ENCODE measurements at places on chromosomes 12 and 14.

DNA sequence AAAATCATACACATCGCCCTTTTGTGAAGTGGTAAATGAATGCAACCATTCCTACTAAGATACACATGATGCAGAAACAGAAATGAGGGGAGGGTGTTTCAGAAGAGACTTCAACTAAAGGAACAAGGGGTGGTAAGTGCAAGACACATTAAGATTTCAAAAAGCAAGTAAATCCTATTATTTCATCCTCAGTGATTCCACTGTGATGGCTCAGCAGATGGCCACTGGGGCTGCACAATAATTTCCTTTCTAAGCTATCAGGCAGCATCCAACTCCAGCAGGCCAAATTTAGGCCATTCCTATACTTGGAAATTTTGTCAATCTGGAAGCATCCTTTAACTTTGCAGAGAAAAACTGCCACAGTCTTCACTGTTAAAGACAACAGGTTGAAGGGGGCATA, 272.4 kb downstream of the NELL2 start:
- DNase-seq = no peak

DNA sequence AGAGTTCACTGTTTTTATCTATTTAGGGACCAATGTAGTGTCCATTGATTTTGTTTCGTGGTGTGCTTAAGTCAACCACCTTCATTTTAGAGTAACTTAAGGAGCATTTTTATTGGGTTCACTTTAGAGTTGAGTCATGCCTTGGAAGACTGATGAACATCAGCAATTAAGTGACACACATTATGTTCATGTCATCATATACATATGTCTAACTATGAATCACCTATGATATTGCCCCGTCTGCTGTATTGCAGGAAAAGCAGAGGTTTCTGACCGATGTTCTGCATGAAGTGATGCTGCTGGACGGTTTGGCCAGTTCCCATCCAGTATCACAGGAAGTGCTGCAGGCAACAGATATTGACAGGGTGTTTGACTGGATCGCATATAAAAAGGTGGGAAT, 227.1 kb downstream of the TRHDE start:
- no peak for DNase-seq

GRCh38 chr12:52268212-52268611, 6.2 kb upstream of the KRT86 start:
- DNase-seq = no peak

GRCh38 chr12:19938031-19938430, 430.3 kb upstream of the PDE3A start:
- DNase-seq = no peak

GRCh38 chr14:65910108-65910786, 497.7 kb downstream of the FUT8 start:
- no peak for DNase-seq

DNA sequence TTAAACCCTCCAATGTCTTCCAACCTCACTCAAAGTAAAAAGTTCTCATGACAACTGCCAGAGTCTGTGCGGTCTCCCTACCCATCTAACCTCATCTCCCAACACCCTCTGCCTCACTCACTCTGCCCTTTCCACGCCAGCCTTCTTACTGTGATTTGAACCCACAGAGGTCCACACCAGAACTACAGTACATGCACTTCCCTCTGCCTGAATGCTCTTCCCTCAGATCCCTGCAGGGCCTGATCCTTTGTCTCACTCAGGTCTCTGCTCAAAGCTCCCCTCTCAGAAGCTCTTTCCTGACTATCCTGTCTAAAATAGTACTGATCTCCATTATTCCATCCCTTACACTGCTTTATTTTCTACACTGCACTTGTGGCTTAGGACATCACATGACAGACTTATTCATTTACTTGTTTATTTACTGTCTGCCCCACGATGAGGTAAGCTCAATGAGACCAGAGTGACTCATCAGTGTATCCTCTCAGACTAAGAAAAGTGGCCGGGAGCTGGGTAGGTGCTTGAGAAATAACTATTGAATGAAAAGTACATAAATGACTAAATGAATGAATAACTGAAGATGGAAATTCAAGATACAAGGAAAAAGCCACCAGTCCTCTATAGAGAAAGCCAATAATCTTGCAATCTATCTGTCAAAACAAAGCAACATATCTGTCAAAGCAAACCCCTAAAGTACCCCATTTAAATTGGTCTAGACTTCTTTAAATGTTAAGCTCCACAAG, 17.1 kb downstream of the POMT2 start:
- DNase-seq = no peak

DNA sequence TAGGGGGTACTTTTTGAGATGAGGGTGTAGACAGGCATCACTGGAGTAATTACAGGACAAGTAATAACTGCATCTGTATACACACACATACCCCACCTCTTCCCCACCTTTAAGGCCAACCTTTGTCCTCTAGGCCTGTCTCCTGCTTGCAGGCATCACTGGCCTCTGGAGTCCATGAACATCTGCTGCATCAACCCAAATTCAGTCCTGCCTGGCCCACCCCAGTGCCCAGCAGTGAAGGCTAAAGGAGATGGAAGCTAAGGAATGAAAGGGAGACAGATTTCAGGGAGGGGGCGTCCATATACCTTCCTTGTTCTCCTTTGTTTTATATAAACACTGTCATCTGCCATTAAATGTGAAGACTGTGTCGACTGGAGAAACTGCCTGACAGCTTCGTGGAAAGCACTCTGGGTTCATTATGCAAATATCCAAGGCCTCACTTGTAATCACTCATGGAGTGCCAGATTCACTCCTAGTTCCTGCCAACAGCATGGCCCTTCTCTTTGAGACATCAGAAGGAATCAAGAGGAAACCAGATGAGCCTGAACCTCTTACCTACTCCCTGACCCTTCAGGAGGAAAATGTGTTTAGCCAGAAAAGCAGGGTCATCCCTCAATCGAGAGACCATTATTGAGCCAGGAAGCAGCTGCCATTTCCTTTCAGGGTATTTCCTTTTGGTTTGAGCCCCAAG, 64.4 kb downstream of the SERPINA3 start:
- no peak for DNase-seq

GRCh38 chr12:1115484-1116231, 124.6 kb downstream of the ERC1 start:
- DNase-seq = no peak

DNA sequence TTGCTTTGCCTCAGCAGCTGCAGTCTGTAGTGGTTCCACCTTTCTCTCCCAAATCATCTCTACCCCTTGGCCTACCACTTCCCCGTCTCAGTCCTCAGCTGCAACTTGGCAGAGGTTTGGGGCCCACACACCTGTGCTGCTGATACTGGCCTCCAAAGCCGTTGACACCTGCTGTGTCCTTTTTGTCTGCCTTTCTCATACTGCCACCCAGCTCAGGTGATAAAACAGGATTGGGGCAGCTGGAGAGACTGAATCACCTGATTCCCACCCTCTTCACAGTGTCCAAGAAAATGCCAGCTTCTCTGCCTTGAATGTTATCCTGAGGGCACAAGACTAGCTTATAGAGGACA, 103.7 kb downstream of the ETV6 start:
- no peak for DNase-seq

- no peak for DNase-seq
These were observed 71.9 kb downstream of the RESF1 start for GRCh38 chr12:32031109-32031508.

- no peak for DNase-seq
These were observed 12.4 kb downstream of the REM2 start for GRCh38 chr14:22895402-22895801.
